ENCODE measurements at places on chromosomes 7 and 10.

GRCh38 chr10:84537447-84537931, 209.1 kb downstream of the CCSER2 start:
- DNase-seq, result peak; percentile 51

DNA sequence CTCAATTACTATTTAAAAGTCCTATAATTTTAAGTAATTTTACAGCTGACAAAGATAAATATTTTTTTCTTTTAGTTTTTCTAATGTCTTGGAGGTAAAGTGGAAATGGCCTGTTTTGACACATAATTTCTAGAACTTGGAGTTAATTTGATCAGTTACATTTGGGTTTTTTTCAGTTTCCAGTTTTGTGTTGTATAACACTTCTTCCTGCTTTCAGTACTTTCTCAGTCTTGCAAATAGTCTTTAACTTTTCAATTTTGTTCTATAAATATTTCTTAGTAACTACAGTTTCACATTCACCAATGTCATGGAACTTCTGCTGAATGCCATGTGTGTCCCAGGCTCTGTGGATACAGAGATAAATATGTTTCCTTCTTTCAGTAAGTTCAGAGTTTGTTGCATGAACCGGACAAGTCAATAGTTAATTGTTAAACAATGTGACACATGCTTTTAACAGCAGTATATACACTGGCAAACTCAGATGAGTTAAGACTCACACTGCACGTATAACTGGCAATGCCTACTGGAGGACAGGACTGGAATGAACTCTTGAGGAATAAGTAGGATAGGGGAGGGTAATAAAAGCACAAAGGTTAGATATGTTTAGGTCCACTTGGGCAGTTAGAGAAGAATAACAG, 4.6 kb downstream of the SHOC2 start:
- no peak for DNase-seq

- no peak for DNase-seq
Measured at GRCh38 chr10:79165070-79165778, 96.5 kb downstream of the ZMIZ1 start.

- no peak for DNase-seq
Measured at GRCh38 chr7:139844779-139845442, 15.8 kb downstream of the TBXAS1 start.

DNA sequence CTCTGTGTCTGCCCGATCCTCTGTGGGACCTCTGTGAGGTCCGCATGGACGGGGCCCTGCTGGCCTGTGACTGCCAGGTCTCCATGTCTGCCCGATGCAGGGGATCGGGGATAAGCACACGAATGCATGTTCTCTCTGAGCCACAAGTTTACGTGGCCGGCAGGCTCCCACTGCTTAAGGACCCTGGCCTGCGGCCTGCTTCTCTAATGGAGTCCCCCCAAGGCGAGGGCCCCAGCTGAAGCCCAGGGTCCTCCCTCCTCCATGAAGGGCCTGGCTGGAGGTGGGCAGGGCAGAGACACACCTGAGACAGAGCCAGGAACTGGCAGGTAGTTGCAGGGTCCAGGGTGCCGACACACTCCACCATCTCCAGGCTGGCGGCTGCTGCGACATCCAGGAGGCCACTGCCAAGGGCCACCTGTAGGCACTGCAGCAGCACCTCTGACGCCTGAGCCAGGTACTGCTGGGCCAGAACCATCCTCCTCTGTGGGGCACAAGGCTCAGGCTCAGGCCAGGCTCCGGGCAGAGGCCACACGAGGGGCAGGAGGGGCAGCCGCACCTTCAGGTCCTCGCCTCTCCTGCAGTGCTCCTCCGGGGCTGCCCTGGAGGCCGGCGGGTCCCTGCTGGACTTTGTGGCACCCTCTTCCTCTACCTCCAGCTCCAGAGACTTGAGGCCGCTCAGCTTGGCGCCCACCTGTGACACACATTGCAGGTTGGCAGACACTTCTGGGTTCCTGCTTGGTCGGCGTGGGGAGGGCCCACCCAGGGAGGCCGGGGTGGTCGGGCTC, 60.9 kb upstream of the NKX6-2 start:
- no peak for DNase-seq

Measured in ovary (tissue), 10 donors.